ENCODE measurements at places on chromosomes 2 and 18.

DNA sequence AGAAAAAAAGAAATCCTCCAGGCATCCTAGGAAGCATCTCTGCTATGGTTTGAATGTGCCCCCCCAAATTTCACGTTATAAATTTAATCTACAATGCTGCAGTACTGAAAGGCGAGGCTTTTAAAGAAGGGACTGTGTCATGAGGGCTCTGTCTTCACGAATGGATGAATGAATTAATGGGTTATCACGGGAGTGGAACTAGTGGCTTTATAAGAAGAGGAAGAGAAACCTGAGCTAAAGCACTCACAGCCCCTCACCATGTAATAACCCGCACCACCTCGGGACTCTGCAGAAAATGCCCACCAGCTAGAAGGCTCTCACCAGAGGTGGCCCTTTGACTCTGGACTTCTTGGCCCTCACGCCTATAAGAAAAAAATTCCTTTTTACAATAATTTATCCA, 27.6 kb downstream of the RNU4ATAC start:
- DNase-seq: no peak

GRCh38 chr18:67428805-67429204, 87.7 kb downstream of the DSEL start:
- no peak for DNase-seq

GRCh38 chr2:144619760-144620159, 99.8 kb upstream of the ZEB2 start:
- no peak for DNase-seq

DNA sequence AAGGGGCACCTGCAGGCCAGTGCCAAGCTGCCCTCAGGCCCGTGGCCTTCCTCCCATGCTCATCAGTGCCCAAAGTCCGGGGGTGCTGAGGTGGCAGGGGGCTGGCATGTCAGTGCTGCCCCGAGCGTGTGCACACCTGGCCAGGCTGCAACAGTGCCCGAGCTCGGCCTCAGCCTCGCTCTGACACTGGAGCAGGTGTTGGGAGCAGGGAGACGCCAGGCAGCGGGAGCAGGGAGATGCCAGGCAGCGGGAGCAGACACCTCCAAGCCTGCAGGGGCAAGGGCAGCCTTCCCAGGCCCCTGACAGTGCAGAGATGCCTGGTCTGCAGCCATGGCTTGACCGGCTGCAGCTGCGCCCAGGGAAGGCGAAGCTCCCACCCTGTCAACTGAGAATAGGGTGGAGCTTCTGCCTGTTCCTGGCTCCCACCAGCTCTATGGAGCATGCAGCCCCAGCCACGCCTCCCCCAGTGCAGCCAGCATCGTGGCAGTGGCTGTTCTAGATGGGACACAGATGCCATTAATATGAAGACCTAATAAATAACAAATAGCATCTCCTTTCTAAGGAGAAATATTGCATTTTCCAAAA, 82.4 kb downstream of the DTNB start:
- no peak for DNase-seq

GRCh38 chr2:203809991-203810510, 57.5 kb upstream of the CTLA4 start:
- DNase-seq: no peak

- DNase-seq: no peak
Observed at GRCh38 chr2:75605770-75606529, 40.6 kb upstream of the MRPL19 start.

GRCh38 chr2:232369126-232369951, 9.2 kb upstream of the ALPP start:
- DNase-seq: no peak

DNA sequence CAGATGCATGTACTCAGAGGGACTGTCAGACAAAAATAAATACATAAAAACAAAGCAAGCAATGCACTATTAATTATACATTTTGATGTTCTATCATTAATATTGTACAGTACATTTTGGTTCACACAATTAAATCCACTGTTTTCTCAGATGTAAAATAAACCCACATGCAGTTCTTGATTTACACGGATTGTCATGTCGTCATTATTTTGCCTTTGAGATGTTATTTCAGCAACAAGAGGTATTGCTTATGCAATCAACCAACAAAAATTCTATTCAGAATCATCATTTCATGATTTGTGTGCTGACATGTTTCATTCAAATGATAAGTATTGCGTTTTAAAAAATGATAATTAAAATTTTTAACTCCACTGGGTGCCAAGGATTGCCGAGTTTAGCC, 79.2 kb downstream of the TSHZ1 start:
- DNase-seq: no peak

DNA sequence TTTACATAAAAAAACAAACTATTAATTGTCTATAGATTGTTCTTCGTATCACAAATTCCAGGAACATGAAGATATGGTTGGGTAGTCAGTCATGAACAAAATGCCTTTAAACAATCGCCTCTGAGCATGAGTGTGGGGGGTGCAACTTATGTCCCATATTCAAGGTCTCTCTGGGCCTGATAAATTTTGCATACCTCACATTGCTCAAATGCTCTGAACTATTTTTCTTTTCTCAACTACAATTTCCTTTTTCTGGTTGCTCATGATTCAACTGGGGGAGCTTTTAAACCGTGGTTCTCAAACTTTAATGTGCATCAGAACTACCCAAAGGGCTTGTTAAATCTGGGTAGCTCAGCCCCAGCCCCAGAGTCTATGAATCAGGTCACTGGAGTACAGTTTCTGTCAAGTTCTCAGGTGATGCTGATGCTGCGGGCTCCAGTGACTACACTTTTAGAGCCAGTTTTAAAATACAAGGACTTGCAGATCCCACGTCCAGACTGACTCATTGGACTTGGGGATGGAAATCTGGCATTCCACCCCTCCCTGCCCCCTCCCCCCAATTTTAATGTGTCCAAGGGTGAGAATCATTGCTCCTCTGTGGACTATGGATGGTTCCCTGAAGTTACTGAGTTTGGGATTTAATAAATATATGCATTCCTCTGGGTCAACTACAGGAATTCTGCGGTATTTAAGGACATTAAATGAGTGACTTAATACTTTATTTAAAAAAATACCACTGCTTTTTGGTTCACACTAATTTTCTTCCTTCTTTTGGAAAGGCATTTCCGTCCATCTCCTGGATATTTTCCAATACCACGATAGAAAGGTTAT, 1.5 kb upstream of the GPD2 start:
- DNase-seq: no peak

GRCh38 chr2:188976545-188977268, 2.5 kb downstream of the COL3A1 start:
- no peak for DNase-seq

DNA sequence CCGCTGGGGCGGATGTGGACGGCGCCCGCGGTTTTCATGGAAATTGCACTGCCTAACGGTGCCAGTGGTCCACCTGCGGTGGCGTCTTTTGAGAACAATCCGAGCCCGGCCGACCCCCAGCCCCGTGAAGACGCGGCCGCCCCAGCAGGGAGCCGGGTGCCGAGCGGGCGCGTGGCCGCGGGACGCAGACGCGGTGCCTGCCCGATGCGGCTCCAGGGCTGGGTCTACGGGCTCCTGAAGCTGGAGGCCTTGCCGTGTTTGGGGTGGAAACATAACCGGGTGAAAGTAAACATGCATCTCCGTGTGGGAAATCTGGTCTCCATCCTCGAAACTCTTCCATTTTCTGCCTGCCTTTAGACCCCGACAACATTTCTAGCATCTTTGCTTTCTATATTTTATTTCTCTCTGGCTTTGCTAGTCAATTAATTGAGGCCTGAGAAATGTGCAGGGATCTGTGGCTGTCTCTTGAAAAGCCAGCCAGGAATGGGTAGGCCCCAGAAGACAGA, 572 bp downstream of the INPP4A start:
- no peak for DNase-seq

DNA sequence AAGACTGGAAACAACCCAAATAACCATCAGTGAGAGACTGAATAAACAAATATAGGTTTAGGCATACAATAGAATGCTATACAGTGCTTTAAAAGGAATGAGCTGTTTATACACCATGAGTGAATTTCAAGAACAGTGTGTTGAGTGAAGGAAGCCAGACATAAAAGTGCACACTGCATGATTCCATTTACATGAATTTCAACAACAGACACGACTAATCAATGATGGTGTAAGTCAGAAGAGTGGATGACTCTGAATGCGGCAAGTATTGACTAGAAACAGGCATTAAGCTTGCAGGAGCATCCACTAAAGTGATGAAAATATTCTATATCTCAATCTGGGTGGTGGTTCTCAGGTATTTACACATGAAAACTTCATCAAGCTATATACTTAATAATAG, 142.7 kb upstream of the SLC39A10 start:
- DNase-seq: no peak

DNA sequence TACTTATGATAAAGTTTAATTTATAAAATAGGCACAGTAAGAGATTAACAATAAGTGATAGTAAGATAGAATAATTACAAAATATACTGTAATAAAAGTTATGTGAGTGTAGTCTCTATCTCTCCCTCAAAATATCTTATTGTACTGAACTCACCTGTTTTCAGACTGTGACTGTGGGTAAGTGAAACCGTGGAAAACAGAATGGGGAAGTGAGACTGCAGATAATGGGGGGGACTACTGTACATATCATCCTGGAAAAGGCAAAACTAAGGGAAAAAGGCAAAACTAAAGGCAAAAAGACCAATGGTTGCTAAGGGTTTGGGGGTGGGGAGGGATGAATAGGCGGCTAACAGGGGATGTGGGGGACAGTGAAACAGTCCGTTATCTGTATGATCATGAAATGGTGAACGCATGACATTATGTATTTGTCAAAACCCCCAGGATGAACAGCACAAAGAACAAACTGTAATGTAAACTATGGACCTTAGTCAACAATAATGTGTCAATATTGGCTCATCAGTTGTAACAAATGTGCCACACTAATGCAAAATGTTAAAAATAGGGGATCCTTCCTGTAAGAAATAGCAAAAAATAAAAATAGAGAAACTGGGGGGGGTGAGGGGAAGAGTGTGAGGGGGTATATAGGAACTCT, 93.8 kb downstream of the EPB41L3 start:
- no peak for DNase-seq

- DNase-seq: no peak
Observed at GRCh38 chr2:147588191-147588590, 256.6 kb upstream of the ACVR2A start.

GRCh38 chr2:177754492-177754873, 318.1 kb downstream of the PDE11A start:
- DNase-seq: no peak

DNA sequence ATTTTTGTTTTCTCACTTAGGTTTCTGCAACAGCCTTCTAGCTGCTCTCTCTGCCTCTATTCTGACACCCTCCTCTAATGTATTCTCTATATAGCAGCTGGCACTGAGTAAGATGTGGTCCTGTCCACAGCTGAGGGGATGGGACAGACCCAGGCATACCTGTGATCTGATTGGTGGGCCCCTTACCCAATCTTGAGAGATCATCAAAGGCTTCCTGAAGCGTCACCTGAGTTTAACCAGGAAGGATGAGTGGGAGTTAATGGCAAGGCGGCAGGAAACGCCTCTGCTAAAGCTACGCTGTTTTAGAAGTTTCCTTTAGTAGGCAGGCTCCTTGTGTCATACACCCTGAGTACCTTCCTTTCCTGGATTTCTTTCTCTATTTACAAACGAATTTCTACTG, 5.7 kb upstream of the TET3 start:
- DNase-seq: no peak

DNA sequence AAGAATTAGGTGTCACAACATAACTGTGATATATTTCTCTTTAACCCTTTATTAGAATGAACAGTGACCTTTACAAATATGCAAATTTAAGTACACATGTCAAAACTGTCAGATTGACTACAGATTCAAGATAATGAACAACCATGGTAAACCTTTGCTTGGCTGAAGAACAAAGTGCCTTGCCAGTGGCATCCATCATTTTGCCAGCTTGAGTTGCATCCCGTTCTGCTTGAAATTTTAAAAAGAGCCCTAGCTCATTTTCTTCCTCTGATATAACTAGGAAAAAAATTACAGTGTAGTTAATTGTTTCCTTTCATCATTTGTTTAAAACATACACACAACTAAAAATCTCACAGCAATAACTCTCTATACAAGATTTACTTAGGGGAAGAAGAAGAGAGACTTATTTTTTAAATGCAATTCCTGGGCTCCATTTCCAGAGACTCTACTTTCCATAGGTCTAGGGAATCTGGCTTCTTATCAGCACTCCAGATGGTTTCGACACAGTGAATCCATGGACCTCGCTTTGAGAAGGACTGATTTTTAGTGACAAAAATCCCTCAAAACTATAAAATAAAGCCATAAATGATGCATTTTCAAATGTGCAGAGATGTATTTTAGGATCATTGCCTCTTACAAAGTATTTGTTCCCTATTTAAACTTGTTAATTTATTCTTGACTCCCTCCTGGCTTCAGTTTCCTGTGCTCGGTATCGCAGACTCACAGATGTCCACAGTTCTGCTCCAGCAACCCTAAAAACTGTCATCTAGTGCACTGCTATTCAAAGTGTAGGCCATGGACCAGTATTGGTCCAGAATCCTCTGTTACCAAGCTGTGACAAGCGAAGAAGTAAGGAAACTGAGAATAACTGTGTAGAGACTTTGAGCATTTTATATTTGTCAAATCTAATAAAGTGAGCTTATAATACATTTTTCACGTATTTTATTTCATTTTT, 50.1 kb downstream of the ICA1L start:
- DNase-seq: no peak

GRCh38 chr18:65336411-65336810, 414.4 kb upstream of the CDH7 start:
- DNase-seq: no peak

DNA sequence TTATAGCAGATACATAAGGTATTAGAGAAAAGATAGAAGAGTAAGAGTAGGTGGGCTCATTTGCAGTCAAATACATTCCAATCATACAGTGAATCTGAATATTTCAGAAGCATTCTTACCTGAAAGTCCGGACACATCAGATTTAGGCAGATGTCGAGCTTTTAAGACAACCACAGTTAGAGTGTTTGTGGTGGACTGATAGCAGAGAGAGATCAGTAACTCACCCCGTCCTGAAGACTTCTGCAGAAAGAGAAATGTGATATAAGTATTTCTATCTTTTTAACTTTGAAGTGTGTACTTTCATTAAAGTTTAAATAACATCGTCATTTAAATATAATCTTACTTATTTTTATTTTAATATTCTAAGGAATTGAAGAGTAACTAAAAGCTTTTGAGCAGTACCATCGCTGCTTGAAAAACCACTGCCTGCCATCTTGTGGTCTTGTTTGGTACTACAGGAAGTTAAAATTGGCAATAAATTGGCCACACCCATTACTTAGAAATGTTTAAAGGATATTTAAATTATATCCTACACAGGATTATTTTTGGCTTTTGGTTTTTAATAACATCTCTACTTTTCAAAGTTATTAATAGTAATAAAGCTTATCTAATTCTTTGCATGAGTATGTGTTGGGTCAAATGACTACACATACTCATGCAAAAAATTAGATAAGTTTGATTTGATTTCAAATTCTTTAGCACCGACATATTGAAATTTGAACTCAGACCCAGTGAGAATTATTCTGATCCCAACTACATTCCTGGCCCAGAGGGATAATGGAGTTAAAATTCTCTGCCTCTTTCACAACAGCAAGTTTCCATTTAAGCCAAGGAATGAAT, 5.5 kb downstream of the SYT4 start:
- DNase-seq: no peak

DNA sequence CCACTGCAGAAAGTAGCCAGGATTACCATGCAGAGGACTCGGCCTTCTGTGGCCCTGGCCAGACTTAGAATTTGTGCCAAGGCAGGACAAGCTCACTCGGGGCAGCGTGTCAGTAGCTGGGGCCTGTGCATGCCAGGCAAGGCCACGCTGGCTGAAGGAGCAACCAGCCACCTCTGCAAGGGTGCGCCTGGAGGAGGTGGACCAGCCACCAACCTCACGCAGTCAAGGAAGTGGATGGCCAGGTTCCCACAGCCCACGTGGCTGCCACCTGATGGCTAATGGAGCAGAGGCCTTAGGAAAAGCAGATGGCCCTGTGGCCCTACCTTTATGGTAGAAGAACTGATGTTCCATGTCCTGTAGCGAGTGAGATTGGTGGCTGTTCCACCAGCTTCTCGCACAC, 107.9 kb downstream of the CCDC74A start:
- DNase-seq: no peak

Data from tibial artery (tissue), 4 donors.